CD4-positive, alpha-beta T cell treated with Interleukin-21 for 1 hour (primary cell): ENCODE measurements at places on chromosomes 3 and 15.
A peak's percentile ranks its signal among the peaks of the same experiment; 100 is the strongest.

GRCh38 chr15:39833515-39833981 is 50.9 kb upstream of the FSIP1 start:
- DNase-seq = no peak

- no peak for DNase-seq
These were observed 29.2 kb downstream of the ILDR1 start for GRCh38 chr3:121992601-121993560.

DNA sequence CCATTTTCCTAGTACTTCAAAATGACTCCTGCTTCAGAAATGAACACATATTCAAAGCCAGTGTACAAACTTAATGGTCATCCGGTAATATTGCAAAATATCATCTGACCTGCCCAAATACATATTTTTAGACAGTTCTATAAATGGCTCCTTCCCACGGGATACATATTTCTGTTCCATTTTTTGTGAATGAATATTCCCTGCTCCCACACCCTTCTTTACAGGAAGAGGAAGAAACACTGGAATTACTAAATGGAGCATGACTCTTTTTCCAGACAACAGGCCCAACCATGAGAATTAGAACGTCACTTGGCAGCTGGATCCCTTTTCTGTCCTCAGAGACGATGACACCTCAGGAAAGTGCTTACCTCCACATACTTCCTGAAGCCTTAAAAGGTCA is 38.0 kb upstream of the CBLB start:
- no peak for DNase-seq

- no peak for DNase-seq
These were observed 98.9 kb downstream of the LINGO1 start for GRCh38 chr15:77533578-77534430.

DNA sequence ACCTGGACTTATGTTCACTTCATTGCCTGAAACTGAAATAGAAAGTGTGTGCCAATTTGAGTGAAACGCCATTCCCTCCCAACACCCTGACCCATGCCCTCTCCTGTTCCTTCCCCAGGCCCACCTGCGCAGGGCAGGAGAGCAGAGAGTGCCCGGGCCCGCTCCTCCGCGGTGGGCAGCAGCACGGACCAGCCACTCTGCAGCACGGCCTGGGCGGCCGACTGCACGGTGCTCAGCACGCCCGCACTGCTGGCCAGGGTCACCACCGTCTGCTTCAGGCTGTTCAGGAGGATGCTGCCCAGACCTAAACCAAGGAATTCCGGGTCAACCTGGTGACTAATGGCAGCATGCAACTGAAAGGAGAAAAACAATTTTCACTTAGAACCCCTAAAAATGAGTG is 66.0 kb downstream of the HERC2 start:
- no peak for DNase-seq

GRCh38 chr15:99921101-99921500 is 187.9 kb upstream of the LYSMD4 start:
- DNase-seq = no peak

- peak; percentile 21 for DNase-seq
These were observed 77.5 kb downstream of the TBL1XR1 start for GRCh38 chr3:177119829-177120228.

- DNase-seq = no peak
These were observed 82.8 kb downstream of the SPATA16 start for GRCh38 chr3:173058229-173058628.

DNA sequence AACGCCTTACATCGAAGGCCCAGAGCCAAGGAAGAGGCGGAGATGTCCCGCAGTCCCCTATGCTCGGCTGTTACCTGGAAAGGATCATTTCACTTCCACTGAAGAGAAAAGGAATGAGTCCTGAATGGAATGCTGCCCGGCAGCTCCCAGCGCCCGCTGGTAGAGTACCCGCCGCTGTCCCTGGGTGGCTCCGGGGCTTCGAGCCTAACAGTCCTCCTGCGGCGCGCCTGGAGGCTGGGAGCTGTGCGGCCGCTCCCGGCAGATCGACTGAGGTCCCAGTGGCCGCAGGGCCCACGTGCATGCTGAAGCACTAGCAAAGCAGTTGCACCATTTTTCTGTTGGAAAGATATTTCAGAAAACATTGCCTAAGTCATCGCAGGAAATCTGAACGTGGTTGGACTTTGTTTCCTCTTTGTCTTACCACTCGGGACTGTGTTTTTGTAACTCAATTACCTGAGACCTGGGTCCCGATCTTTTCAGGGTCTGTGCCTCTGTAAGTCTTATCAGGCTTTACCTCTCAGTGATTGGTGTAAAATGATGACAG is 984 bp downstream of the RNU6-1 start:
- DNase-seq = no peak

DNA sequence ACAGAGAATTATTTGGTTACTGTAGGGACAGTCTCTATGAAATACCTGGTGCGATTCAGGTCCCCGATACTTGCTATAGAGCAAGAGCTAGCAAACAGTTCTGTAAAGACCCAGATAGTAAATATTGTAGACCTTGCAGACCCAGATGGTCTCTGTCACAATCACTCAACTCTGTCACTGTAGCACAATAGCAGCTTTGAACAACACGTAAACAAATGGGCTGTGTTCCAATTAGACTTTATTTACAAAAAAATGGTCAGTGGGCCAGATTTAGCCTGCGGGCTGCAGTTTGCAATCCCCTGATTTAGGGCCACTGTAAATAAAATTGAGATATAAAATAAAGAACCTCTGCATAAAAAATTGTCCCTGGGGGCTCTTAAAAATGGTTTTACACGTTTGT is 127.7 kb downstream of the SV2B start:
- DNase-seq = no peak

DNA sequence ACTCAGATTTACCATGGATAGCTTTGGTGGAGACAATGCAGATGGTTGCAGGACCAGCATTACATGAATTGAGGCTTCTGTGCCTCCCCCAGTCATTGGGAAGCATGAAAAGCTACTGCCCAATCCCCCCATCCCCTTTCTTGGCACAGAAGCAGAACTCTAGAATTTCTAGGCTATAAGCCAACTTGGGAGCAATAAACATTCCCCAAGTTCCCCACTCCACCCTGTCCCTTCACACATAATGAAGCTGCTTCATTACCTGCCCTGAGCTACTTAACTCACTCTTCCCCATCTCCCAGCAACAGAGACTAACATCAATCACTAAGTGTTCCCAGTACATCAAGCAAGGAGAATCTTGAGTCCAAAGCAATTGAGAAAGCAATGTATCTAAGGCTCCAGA is 164.5 kb downstream of the RORA start:
- DNase-seq = no peak
